ENCODE measurements at places on chromosomes 12 and 14.
A peak's percentile ranks its signal among the peaks of the same experiment; 100 is the strongest.

- DNase-seq, result no peak
Observed at GRCh38 chr14:100755649-100756048, 29.0 kb downstream of the DLK1 start.

DNA sequence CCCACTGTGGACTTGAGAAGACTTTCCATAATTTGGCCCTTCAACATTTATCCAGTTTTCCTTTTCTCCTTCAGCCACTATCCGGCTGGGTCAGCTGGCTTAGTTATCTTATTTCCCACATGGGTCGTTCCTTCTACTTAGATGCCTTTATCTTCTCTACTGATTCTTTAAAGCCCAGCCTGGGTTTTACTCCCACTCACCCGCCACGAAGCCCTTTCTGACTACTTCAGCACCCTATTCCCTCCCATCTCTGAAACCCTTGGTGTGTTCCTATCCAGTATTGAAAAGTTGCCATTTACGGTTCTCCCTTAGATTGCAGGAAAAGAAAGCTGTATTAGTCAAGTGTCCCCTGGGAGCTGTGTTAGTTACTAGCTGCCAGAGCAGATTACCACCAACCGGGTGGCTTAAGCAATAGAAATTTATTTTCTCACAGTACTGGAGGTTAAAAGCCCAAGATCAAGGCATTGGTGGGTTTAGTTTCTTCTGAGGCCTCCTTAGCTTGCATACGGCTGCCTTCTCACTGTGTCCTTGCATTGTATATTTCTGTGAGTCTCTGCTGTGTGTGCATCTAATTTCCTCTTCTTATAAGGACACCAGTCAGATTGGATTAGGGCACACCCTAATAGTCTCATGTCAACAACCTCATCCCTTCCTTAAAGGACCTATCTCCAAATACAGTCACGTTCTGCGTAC lies 105.5 kb downstream of the GPATCH2L start:
- DNase-seq, result no peak

- DNase-seq, result no peak
Observed at GRCh38 chr12:47349137-47350061, 269.6 kb upstream of the AMIGO2 start.

DNA sequence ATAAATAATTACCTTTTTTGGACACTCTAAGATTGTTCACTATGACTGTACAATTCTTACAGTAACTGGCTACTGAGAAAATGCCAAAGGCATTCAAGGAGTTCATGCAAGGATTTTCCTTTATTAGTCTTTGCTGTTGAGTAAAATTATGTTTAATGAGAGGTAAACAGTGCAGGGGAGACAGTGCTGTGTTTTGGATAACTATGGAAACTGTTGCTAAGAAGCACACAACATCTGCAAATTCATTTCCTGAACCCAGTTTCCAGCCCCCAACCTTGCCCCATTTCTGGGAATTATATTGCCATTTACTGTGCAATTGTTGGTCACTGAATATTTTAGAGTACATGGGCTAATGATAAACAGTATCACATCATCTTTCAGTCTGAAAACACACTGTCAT lies 1005.8 kb downstream of the TRHDE start:
- DNase-seq, result no peak

DNA sequence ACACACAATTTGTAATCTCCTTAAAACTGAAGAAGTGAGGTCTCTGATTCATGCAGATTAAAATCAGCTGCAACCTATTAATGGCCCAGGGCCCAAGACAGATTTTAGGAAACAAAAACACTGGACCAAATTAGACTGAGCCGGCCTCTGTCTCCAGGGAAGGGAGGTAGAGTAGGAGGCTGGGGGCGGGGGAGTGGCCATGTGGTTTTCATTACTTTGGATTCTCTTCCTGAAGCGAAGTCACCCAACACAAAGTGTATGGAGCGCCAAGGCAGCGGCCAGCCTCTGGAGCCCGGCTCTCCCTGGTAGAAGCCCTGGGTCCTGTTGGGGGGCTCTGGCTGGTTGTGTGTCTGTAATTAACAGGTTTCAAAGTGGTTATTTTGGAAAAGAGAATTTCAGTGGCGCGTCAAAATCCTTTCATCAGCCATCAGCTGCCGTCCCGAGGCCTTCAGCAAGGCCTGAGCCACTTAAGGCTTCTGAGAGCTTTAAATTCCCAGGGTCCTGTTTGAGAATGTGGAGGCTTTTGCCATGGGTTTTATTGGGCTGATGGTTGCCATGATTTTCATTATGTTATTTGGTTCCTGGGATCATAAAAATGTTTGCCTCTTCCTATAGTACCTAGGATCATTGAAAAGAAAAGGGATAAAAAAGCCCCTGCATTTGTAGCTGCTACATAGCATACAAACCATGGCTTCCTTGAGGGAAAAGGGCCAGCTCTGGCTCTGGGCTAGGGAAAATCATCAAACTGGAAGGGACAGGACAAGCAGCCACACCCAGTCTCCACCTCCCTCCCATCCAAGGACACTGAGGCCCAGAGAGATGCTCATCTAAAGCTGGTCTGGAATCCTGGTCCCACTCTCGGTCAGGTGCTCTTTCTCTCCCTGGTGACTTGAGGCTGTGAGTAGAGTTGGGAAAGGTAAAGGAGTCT lies 282.4 kb downstream of the ZFP36L1 start:
- DNase-seq, result no peak

GRCh38 chr14:30709201-30709600 lies 87.1 kb downstream of the SCFD1 start:
- no peak for DNase-seq

GRCh38 chr14:63951021-63951420 lies 98.2 kb downstream of the SYNE2 start:
- DNase-seq, result no peak

DNA sequence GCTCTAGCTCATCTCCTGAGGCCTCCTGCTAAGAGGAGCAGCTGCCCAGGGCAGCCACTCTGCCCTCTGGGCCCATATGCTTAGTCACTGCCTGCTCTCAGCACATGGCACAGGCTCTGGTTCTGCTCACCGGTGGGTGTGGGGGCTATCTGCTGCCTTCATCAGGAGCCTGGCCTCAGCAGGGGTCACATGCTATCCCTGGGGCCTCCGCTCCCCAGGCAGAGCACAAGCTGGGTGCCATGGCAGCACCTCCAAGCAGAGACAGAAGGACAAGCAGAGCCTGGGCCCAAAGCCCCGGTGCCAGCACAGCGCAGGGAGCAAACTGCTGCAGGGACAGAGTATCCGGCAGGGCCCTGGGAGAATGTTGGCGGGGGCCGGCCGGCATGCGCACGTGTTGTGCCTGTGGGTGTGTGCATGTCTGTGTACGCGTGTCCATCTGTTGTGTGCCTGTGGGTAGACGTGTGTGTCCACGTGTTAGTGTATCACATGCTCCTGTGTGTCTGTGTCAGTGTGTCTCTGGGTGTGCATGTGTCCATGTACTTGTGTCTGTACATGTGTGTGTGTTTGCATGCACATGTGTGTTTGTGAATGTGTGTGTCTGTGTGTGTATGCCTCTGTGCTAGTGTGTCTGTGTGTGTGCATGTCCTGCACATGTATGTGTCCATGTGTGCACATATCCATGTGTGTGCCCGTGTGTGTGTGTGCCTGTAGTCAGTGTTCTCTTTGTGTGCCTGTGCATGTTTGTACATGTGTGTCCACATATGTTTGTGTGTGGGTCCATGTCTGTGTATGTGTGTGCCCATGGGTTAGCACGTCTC lies 326.9 kb downstream of the TMEM121 start:
- DNase-seq, result no peak

- no peak for DNase-seq
Observed at GRCh38 chr14:84209031-84209430, 1320.9 kb upstream of the FLRT2 start.

DNA sequence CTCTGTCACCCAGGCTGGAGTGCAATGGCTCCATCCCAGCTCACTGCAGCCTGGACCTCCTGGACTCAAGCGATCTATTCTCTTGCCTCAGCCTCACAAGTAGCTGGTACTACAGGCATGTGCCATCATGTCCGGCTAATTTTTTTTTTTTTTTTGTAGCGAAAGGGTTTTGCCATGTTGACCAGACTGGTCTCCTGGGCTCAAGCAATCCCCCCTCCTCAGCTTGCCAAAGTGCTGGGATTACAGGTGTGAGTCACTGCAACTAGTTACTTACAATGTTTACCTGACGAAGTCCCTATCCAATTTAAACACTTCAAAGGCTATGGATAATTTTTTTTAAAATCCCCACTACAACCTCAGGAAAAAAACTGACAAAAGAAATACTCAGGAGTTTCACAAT lies 1.8 kb downstream of the KRR1 start:
- DNase-seq, result no peak

DNA sequence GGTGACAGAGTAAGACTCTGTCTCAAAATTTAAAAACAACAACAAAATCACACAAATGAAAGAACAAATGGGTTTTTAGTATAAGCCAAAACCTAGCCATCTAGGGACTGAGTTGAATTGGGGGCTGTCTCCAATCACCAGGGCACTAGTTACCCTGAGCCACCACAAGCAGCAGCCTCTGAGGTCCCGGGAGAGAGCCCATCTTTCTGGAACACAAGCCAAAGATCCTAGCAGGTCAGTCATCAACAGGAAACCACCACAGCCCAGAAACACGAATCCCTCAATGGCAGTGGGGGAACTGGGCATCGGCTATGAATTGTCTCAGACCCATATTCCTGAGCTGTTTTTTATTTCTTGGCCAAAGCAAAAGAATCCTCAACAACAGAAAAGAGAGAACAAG lies 75.3 kb downstream of the KDM2B start:
- DNase-seq, result no peak

- DNase-seq, result peak; percentile 31
Observed at GRCh38 chr12:111842556-111843396, 748 bp downstream of the MAPKAPK5 start.

DNA sequence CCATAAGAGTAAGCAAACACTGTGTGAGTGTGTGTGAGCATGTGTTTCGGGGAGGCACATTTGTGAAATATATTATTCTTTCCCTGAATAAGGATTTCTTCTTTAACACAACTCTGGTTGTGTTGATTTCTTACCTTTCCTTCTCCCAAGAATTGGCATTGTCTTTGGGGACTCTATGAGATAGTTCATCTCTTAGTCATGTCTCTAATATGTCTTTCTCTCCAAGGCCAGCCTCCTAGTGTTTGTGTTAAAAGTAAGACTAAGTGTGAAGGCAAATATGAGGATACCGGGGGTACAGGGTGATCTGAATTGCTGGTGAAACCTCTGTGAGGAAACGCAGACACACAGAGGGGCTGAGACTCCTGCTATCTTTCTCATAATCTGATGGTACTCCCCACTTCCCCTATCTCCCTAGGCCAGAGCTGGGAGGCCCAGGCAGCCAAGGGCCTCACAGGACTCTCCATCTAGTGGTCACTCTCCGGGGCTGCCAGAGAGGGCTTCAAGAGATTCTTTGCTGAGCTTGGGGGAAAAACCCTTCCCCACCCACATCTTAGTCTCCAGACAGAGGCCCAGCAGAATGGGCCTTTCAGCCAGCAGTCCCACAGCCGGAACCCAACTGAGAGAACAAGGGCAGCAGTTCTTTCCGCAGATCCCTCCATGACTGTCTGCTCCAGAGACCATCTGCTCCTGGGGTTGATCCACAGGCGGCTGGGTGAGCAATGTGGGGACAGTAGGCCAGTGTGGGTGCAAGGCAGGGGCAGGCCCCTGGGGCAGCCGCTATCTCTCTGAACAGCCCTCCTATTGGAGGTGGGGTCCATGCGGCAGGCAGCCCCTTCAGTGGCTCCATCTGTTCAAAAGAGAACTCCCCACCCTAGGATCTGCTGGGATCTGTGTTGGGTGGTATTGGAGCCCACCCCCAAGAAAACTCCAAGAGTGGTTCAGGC lies 5.8 kb upstream of the HOXC12 start:
- no peak for DNase-seq

DNA sequence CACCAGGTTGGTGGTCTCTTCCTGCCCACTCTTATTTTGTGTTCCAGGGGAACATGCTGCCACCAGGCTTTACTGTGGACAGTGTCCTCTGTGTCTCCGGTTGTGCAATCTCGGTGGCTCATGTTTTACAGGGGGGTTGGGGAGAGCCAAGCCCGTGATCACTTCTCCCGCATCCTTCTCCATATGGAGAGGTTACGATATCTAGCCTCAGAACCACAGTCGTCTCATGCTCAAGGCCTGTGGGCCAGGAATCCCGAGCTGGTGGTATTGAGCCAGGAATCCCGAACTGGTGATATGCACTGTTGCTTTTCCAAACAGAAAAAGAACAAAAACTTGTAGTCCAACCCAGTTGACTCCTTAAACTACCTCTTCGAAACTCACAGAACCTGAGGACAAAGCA lies 37.0 kb upstream of the INF2 start:
- no peak for DNase-seq
